Dermis microvascular lymphatic vessel endothelial cell (primary cell): ENCODE measurements at places on chromosomes 7 and 10. TPM values are rescaled to one million over a fixed set of nuclear protein-coding genes. Genes with fewer than 3 reads are reported as not detected.

- DNase-seq = no peak
Observed at GRCh38 chr10:22698941-22699440, 15.4 kb downstream of the PIP4K2A start.

The BAMBI gene
- total RNA-seq = 1.8 and 2.4 TPM in 2 replicates

GRCh38 chr10:124719213-124719851 is 24.8 kb downstream of the FAM53B start:
- DNase-seq = peak; percentile 80

DNA sequence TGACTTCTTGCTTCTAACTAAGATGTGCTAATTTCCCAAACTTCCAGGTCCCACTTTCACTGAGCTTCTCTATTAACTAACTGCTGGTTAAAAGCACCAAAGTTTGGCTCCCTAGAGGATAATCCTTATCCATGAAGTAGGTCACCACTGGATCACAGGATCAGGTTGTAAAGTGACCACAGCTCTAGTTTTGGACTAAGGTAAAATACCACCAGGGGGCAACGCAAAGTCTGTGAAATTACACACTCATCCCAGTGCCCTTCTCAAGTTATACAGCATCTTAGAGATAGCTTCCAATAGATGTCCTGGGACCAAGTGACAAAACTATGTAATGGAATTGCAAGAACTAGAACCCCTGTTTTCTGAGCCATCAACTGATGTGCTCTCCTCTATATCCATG is 116.4 kb upstream of the ASAH2 start:
- peak; percentile 27 for DNase-seq

The GET4 gene
- total RNA-seq = 30.3 and 43.0 TPM in 2 replicates

- no peak for DNase-seq
Observed at GRCh38 chr10:78361031-78361430, 327.4 kb downstream of the RPS24 start.

The SUN3 gene
- not detected in 2 replicates for total RNA-seq

The OR13A1 gene
- not detected in 2 replicates for total RNA-seq

DNA sequence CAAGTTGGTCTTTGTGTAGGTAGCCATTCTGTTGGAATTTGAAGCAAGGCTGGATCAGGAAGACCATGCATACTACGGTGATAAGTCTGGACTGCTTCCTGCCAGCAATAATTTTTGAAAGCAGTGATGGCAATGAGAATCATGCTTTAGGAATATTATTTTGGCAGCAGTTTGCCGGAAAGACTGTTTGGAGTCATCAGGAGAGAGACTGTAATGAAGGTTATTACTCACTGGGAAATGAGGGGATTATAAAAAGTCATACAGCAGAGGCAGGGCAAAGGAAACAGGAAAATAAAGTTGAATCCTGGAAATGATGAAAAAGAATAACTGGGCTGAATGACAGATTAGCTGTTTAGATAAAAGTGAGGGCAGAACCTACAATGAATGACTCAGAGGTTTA is 1136.8 kb upstream of the AUTS2 start:
- DNase-seq = no peak

GRCh38 chr7:883055-884021 is 7.0 kb downstream of the GET4 start:
- no peak for DNase-seq

DNA sequence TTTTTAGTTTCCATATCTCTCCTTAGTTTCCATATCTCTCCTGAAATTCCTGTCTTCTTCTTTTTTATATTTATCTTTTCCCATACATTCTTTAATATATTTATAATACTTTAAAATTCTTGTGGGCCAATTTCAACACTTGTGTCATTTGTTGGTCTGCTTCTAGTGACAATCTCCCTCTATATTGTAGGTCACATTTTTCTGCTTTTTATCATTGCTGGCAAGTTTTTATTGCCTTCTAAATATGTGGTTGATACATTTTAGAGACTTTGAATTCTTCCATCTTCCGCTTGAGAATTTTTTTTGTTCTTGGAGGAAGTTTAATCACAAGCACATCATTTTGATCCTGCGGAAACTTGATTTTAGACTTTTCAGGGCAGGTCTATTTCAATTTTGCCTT is 26.0 kb upstream of the OPN4 start:
- no peak for DNase-seq

GRCh38 chr7:111301891-111302290 is 211.0 kb downstream of the LRRN3 start:
- no peak for DNase-seq

The TMEM176A gene
- not detected in 2 replicates for total RNA-seq

DNA sequence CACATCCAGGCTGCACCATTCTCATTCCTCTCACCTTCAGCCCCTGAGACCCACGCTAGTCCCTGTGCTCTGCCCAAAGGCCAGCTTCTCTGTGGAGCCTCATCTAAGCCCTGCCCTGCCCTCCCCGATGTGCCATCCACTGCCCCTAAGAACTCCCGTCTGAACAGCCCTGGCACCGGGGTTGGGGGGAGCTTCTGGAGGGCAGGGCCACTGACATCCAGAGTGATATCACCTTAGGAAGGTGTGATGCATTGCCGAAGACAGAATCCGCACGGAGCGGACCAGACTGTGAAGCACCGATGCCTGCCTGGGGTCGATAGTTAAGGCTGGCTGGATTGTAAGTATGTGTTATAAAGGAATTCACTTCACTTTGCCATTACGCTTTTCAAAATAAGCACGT is 511.0 kb downstream of the PTPRN2 start:
- DNase-seq = no peak

The CPN1 gene
- not detected in 2 replicates for total RNA-seq

The MRPS17 gene
- 17.4 and 18.1 TPM in 2 replicates for total RNA-seq

DNA sequence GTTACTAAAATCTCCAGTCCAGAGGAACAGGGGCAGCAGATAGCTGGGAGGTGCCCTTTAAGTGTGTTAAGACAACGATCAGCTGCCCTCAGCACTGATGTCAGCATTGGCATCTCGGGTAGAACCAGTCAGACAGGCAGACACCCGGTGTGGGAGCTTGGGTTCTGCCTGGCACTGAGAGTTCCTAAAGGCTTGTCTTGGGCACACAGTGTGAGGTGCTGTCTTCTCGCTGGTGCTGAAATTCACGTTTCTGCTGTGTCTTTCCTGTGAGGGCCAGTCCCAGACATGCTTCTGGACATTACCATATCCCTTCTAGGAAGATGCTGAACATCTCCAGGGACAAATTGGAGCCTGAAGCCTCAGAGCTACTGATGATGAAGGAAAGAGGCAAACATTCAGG is 156.2 kb downstream of the DNAJB6 start:
- DNase-seq = no peak

DNA sequence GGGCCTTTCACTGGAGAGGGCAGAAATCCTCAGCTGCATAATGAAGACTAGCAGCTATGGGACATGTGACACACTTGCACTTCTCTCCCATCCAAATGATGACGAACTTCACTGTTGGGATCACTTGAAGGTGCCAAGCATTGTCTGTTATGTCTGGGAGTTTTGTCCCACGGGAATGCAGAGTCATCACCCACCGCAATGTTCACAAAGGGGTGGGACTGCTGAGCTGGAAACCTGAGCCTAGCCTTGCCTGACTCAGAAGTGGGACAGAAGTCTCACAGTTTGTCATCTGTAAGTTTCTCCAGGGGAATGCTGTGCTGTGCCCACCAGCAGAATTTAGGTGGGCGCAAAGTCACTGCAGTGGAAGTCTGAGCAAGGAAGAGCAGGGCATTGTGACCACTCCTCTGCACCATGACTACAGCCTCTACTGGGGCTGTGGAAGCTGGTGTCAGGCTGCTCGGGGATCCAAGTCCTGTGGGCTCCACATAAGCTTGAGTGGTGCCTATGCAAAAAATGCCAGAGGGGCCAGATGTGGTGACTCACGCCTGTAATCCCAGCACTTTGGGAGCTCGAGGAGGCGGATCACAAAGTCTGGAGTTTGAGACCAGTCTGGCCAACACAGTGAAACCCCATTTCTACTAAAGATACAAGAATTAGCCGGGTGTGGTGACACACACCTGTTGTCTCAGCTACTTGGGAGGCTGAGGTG is 472.0 kb upstream of the CNTNAP2 start:
- DNase-seq = no peak

The GNGT1 gene
- total RNA-seq = not detected in 2 replicates

The MMP21 gene
- total RNA-seq = 0.13 and 0.51 TPM in 2 replicates

The TMEM196 gene
- total RNA-seq = not detected in 2 replicates

The RET gene
- 0.26 and 2.9 TPM in 2 replicates for total RNA-seq

- no peak for DNase-seq
Observed at GRCh38 chr10:85995791-85996190, 370.8 kb downstream of the GRID1 start.

The ZNF736 gene
- total RNA-seq = 6.8 and 8.5 TPM in 2 replicates
